ENCODE measurements at places on chromosomes 3 and 15. TPM values are rescaled to one million over a fixed set of nuclear protein-coding genes. Genes with fewer than 3 reads are reported as not detected.

- H3K4me3 ChIP-seq, result no peak overlapping the region
- no peak for DNase-seq
- H3K27ac ChIP-seq, result no peak overlapping the region
- peaks cover 43% of the 10 kb centered on the region for H3K27me3 ChIP-seq
- H3K4me1 ChIP-seq, result no peaks in the 10 kb centered on the region
Measured at GRCh38 chr3:142977399-142977728, 13.9 kb upstream of the PAQR9 start.

- no peak overlapping the region for H3K27ac ChIP-seq
- no peak overlapping the region for H3K4me3 ChIP-seq
- DNase-seq, result no peak
Measured at GRCh38 chr3:36496684-36497633, 116.7 kb downstream of the STAC start.

DNA sequence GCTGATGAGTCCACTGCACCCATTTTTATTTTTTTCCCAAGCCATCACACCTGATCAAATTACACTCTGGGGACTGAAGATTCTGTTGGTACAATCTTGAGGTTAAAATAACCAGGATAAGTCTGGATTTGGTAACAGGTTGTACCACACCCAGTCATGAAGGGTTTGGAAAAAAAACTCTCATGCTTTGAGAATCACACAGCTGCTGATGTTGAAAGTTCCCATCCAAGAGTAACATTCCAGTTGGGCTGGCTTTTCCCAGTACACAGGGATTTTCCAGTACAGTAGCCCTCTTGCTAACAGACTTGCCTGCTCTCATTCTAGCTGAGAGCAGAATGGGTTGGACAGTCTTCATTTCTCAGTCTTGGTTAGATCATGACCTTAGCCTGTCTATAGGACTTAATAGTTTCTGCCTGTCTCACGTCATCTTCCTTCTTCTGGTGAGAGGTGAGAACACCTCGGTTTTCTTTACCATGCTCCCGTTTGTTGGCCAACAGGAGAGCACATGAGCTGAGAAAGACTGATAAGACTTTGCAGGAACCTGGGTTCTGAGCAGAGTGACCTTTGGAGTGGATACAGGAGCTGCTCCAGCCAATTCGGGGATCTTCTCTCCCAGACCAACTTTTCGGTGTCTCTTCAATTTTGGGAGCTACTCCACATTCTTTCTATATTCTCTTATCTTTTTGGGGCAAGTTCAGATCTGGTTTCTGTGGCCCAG, 300.1 kb upstream of the LYSMD4 start:
- no peaks in the 10 kb centered on the region for H3K4me1 ChIP-seq
- no peak overlapping the region for H3K27ac ChIP-seq
- no peak overlapping the region for H3K4me3 ChIP-seq
- no peaks in the 10 kb centered on the region for H3K36me3 ChIP-seq
- H3K27me3 ChIP-seq, result no peaks in the 10 kb centered on the region
- no peak for DNase-seq

DNA sequence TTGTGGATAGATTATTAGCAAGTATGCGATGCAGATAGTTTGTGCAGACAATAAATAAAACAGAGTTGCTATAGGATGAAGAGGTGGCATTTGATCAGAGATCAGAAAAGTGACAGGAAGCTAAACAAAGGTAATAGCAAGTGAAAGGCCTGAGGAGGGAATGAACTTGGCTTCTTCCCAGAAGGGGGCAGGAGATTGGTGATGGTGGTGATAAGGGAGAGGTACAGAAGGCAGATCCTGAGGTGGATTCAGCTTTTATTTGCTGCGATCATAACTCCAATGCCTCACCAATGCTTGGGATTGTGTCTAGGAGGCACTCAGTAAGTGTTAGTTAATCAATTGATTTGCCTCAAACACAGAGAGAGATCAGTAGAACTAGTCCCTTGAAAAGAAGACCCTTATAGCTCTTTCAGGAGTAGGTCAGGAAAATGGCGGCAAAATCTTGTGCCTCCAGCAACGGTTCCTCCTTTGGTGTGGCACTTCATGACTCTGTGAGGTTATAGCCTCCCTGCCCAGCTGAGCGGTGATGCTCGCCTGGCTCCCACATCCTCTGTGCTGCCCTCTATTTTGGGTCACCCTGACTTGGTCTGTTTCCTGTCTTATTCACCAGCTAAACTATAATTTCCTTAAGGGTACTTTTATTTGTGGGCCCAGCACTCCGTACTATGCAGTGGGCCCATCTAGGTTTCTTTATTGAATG, 37.5 kb downstream of the TGFBR2 start:
- DNase-seq, result peak; percentile 67
- H3K27me3 ChIP-seq, result no peaks in the 10 kb centered on the region
- H3K4me1 ChIP-seq, result peaks cover 89% of the 10 kb centered on the region
- peaks cover 35% of the 10 kb centered on the region for H3K36me3 ChIP-seq
- H3K4me3 ChIP-seq, result peak overlapping the region; percentile 76

IGSF11 gene
- 2.4 TPM for total RNA-seq

GRCh38 chr3:144879701-144880100, 908.1 kb downstream of the DIPK2A start:
- H3K27me3 ChIP-seq, result no peaks in the 10 kb centered on the region
- no peaks in the 10 kb centered on the region for H3K36me3 ChIP-seq
- no peaks in the 10 kb centered on the region for H3K4me1 ChIP-seq
- DNase-seq, result no peak

GRCh38 chr15:74217907-74218885, 15.6 kb upstream of the STRA6 start:
- H3K27ac ChIP-seq, result no peak overlapping the region
- peaks cover 25% of the 10 kb centered on the region for H3K27me3 ChIP-seq
- no peak overlapping the region for H3K4me3 ChIP-seq
- H3K36me3 ChIP-seq, result no peaks in the 10 kb centered on the region

GRCh38 chr3:194386648-194387047, 12.4 kb downstream of the GP5 start:
- no peaks in the 10 kb centered on the region for H3K36me3 ChIP-seq
- H3K4me1 ChIP-seq, result peaks cover 2% of the 10 kb centered on the region
- peaks cover 12% of the 10 kb centered on the region for H3K27me3 ChIP-seq
- no peak overlapping the region for H3K4me3 ChIP-seq
- no peak for DNase-seq

DNA sequence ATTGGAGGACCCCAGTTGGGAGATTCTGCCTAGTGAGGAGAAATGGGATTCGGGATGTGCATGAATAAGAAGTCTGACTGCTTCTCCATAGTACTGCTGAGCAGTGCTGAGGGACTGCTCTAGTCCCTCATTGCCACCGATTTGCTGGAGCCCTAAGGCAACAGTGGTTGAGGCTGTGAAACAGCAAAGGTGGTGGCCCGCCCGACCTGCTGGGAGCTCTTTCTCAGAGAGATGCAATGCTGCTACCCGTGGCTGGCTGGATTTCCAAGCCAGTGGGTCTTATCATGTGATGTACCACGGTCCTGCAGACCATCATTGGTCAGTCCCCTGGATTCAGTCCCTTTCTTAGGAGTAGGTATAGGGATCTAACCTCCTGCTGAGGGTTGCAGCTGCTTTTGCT, 42.6 kb upstream of the GCSAM start:
- H3K27me3 ChIP-seq, result peaks cover 3% of the 10 kb centered on the region
- H3K4me1 ChIP-seq, result no peaks in the 10 kb centered on the region

- no peaks in the 10 kb centered on the region for H3K36me3 ChIP-seq
- H3K27ac ChIP-seq, result no peak overlapping the region
- H3K4me3 ChIP-seq, result no peak overlapping the region
- H3K4me1 ChIP-seq, result no peaks in the 10 kb centered on the region
Measured at GRCh38 chr3:191020730-191021396, 158.4 kb upstream of the GMNC start.

DNA sequence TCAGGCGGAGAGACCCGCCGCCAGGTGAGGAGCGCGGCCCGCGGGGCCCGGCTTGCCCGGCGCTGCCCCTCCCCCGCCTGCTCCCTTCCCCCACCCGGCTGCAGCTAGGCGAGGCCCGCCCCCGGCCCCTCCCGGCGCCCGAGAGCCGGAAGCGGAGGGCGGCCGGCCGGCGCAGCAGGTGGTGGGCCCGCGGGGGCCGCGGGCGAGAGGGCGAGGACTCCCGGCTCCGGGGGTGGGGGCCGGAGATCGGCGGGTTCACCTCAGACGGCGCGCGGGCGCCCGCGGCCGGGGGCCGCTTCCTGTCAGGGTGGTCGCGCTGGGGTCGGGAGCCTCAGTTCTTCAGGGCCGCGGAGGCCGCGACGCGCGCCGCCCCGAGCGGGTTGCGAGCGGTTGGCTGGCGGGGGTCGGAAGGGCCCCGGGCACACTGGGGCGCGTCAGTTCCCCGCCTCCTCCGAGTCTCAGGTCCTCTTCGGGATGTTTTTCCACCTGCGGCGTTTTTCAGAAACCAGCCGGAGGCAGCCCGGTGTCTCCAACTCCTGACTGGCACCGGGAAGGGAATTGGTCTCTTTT, 395 bp downstream of the ZFAND6 start:
- DNase-seq, result peak; percentile 88
- peak overlapping the region; percentile 96 for H3K27ac ChIP-seq
- no peaks in the 10 kb centered on the region for H3K36me3 ChIP-seq
- peak overlapping the region; percentile 92 for H3K4me3 ChIP-seq
- H3K27me3 ChIP-seq, result no peaks in the 10 kb centered on the region

GRCh38 chr3:106860182-106860581, 517.1 kb upstream of the CCDC54 start:
- no peak overlapping the region for H3K27ac ChIP-seq
- H3K36me3 ChIP-seq, result no peaks in the 10 kb centered on the region
- H3K27me3 ChIP-seq, result peaks cover 4% of the 10 kb centered on the region
- no peak for DNase-seq

CCK gene
- total RNA-seq, result not detected

C2CD4B gene
- total RNA-seq, result not detected

- H3K4me1 ChIP-seq, result peaks cover 2% of the 10 kb centered on the region
- H3K4me3 ChIP-seq, result no peak overlapping the region
- H3K36me3 ChIP-seq, result no peaks in the 10 kb centered on the region
Measured at GRCh38 chr3:50221411-50222168, 14.4 kb upstream of the GNAI2 start.

LINGO1 gene
- total RNA-seq, result not detected

- no peak overlapping the region for H3K27ac ChIP-seq
- no peak overlapping the region for H3K4me3 ChIP-seq
- H3K27me3 ChIP-seq, result peaks cover 19% of the 10 kb centered on the region
- DNase-seq, result no peak
Measured at GRCh38 chr3:33187368-33187634, 31.3 kb downstream of the SUSD5 start.

SPTSSB gene
- not detected for total RNA-seq

DNA sequence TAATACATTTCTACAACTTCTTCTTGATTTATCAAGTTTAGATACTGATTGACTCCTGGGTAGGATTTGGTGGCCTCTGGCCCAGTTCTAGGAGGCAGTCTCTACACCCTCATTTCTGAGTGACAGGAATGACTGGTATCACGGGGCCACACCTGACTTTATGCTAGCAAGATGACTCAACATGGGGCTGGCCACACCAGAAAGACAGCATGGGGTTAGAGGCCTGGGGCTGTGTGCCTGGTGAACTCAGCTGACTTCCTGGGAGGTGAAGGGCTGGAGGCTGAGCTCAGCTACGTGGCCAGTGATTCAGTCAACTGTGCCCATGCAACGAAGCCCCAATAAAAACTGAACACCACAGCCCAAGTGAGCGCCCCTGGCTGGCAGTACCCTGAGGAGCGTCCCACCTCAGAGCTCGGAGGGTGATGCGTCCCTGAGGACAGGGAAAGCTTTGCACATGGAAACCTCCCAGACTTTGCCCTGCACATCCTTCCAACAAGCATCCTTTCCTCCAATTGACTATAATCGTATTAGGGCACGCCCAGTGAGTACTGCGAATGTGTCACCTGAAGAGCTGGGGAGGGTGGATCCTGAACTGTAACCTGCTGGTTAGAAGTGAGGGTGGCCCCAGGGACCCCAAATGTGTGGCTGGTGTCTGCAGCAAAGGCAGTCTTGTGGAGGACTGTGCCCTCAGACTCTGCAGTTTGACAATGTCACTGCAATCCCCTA, 57.2 kb downstream of the NIPA2 start:
- H3K4me1 ChIP-seq, result peaks cover 3% of the 10 kb centered on the region
- peaks cover 2% of the 10 kb centered on the region for H3K36me3 ChIP-seq
- H3K27me3 ChIP-seq, result no peaks in the 10 kb centered on the region
- H3K27ac ChIP-seq, result no peak overlapping the region
- no peak overlapping the region for H3K4me3 ChIP-seq
- DNase-seq, result no peak

DNAH12 gene
- total RNA-seq, result 0.20 TPM

- DNase-seq, result no peak
- no peaks in the 10 kb centered on the region for H3K36me3 ChIP-seq
- peaks cover 6% of the 10 kb centered on the region for H3K27me3 ChIP-seq
- no peaks in the 10 kb centered on the region for H3K4me1 ChIP-seq
- H3K4me3 ChIP-seq, result no peak overlapping the region
Measured at GRCh38 chr3:178436773-178437172, 99.5 kb upstream of the KCNMB2 start.

CHMP2B gene
- total RNA-seq, result 23.7 TPM

HDDC3 gene
- total RNA-seq, result 29.2 TPM

CHRM5 gene
- total RNA-seq, result not detected

GRCh38 chr15:69786136-69786701, 311.5 kb downstream of the TLE3 start:
- no peak overlapping the region for H3K4me3 ChIP-seq
- H3K36me3 ChIP-seq, result no peaks in the 10 kb centered on the region
- peaks cover 34% of the 10 kb centered on the region for H3K27me3 ChIP-seq
- H3K4me1 ChIP-seq, result peaks cover 26% of the 10 kb centered on the region
- H3K27ac ChIP-seq, result no peak overlapping the region
- DNase-seq, result no peak

CCNDBP1 gene
- 80.4 TPM for total RNA-seq

TM4SF4 gene
- total RNA-seq, result not detected

DNA sequence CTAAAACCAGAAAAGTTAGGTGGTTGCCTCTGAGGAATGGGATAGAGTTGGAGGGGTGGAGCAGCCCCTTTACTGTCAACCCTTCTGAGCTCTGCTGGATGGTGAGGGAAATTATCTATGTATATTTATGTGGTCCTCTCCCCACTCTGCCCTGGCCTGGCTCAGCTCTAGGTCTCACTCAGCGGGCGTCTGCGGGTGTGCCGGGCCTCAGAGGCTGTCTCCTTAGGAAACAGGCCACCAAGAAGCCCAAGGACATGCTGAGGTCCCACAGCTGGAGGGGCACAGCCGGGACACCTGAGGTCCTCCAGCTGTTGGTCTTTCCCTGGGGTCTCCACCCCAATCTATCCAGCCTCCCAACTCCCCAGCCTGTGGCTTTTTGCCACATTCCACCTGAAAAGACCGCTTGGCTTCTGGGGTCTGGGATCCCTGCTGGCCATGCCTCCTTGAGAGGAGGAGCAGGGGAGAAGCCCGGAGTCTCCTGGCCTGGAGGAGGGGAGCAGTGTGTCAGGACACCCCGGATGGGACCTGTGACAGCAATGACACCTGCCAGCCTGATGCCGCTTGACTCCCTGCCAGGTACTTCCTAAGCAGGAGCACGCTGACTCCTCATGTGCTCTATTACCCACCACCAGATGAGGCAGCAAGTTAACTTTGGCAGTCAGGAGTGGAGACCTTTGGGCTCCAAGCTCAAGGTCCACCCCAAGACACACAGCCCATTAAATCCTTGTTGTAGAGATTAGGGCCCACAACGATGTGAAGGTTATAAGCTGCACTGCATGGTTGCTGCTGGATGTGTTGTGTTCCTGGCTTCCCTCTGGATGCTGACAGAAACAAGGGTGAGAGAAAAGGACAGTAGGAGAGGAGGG, at the start of gene SLC28A1:
Gene SLC28A1 (plus strand): TSS at position 747 of the 866 bp plus-strand sequence. CDS start 3,099 bp downstream, outside the sequence.
- no peaks in the 10 kb centered on the region for H3K4me1 ChIP-seq
- no peak within 1 kb of the TSS for H3K4me3 ChIP-seq
- no peaks in the 10 kb centered on the region for H3K36me3 ChIP-seq
- peaks cover 7% of the 10 kb centered on the region for H3K27me3 ChIP-seq

KCNAB1 gene
- not detected for total RNA-seq

Measured in activated naive CD8-positive, alpha-beta T cell treated with anti-CD3 and anti-CD28 coated beads, Interleukin-2, amount 10 ng/mL, durations not matched to agents 7 days and 5 days (primary cell).